Fibroblast of pulmonary artery (primary cell): ENCODE measurements at places on chromosomes 7 and 10.
A peak's percentile ranks its signal among the peaks of the same experiment; 100 is the strongest.

DNA sequence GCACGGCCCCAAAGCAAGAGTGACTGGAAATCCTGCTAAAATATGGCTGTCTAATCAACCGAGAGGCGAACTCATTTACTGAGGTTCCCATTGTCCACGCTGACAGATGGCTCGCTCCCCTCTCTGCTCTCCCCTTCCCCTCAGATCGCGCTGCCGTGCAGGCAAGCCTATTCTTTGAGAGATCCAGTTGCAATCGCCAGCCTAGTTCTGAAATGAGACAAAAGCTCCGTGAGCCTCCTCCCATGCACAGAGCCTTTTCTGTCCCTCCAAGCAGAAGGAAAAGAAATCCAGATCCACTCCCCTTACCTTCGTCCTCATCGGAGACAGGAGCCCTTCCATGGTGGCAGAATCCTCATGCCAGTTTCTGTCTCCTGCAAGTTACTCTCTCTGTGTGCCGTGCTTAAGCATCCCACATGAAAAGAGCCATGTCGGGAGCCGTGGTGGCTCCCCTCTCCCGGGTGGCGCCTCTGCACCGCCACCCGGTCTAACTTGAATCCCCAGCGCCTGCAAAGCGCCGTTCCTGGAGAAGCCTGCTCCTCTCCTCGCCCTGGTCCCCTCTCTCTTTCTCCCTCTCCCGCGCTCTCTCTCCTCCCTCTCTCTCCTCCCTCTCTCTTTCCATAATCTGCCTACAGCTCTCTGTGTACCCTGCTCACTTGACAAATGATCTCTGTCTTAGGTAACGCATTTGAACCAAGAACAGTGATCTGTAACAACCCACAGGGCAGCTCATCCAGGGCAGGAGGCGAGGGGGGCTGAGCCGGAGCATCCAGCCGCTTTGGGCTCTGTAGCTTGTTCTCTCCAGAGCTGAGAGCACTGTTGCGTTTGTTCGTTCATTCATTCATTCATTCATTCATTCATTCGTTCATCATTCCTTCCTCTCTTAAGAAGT lies 156.8 kb downstream of the FRMD4A start:
- no peak for DNase-seq

DNA sequence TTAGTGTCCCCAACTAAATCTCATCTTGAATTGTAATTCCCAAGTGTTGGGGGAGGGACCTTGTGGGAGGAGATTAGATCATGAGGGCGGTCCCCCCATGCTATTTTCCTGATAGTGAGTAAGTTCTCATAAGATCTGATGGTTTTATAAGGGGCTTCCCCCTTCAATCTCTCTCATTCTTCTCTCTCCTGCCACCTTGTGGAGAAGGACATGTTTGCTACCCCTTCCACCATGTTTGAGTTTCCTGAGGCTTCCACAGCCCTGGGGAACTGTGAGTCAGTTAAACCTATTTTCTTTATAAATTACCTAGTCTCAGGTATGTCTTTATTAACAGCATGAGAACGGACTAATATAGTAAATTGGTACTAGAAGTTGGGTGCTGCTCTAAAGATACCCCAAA lies 365.6 kb downstream of the ANKRD7 start:
- peak; percentile 0 for DNase-seq

- no peak for DNase-seq
Measured at GRCh38 chr7:13189668-13190067, 502.2 kb downstream of the ARL4A start.

DNA sequence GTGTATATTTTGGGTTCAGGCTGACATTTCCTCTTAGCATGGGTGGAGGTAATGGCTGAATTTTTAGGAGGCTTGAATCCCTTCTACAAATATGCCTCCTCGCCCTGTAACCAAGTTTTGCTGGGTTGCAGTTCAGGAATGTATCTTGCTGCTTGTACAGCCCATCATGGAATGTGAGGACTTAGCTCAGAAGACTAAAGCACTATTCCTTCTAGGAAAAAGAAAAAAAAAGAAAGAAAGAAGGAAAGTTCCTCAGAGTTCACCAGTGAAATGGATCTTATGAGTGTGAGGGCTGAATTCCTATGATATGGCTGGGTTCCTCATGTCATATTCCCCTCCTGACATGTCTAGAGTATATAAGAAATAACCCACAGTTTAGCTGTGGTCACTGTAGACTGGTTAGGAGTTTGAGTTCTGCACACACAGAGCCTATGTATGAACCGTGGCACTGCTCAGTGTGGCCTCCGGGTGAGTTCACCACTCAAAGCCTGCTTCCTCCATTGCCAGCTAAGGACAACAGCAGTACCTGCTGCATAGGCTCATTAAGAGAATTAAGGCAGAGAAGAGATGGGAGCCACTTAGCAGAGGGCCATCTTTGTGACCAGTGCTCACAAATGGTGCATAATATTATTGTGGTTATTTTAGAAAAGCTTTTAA lies 114.0 kb downstream of the TACC2 start:
- DNase-seq: no peak

- DNase-seq: peak; percentile 54
Measured at GRCh38 chr7:92567460-92567859, 22.7 kb downstream of the FAM133B start.

- peak; percentile 95 for DNase-seq
Measured at GRCh38 chr10:32139223-32140073, 83.2 kb upstream of the KIF5B start.

GRCh38 chr7:80017101-80017698 lies 117.4 kb upstream of the GNAI1 start:
- DNase-seq: no peak

DNA sequence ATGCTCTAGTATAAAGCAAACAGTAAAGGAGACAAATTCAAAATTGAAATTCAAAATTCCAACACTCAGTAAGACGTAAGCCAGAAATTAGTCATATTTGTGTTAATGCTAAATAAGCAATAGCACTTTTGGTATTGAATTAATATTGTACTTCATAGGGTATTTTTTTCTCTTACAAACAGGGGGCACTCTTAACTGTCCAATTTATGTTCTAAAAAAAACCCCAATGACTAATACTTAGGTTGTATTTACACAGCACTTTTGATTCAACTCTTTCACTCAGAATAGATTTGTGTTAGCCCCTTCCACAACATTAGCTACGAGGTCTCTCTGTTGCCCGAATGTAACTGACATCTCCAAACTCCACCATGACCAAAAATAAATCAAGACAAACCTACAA lies 284.9 kb upstream of the COBL start:
- no peak for DNase-seq

- DNase-seq: no peak
Measured at GRCh38 chr7:149443523-149443922, 17.3 kb downstream of the ZNF777 start.

GRCh38 chr10:3960496-3960895 lies 175.5 kb upstream of the KLF6 start:
- no peak for DNase-seq

GRCh38 chr10:103443475-103444185 lies 8.5 kb downstream of the CALHM2 start:
- DNase-seq: no peak

DNA sequence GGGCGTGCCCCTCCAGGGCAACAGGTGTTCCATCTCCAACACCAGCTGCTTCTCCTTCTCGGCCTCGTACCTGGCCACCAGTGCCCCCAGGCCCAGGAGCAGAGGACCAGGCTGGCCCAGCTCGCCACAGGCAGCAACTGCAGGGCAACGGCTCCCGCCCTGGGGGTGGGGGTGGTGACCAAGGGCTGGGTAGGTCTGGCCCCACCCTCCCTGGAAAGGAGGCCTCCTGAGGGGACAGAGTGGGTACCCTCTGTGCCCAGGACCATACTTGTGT lies 22.1 kb upstream of the DRGX start:
- no peak for DNase-seq

DNA sequence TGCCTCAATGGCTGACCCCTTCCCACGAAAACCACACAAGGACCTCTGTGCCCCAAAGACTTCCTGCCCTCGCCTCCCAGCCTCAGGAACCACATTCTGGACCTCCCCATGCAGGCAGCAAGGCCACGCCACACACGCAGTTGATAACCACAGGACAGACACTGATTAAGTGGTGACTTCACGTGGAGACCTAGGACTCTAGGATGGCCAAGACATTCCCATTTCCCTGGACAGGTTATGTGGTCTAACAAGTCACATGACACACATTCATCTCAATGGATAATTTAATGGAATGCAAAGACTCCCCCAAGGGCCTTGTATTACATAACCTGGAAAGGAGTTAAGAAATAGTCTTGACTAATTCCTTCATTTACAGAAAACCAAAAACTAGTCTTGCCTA lies 110.2 kb downstream of the LARP4B start:
- peak; percentile 55 for DNase-seq

GRCh38 chr7:16818732-16819131 lies 13.9 kb upstream of the AGR2 start:
- no peak for DNase-seq

GRCh38 chr10:50550291-50550839 lies 73.4 kb downstream of the SGMS1 start:
- peak; percentile 69 for DNase-seq

DNA sequence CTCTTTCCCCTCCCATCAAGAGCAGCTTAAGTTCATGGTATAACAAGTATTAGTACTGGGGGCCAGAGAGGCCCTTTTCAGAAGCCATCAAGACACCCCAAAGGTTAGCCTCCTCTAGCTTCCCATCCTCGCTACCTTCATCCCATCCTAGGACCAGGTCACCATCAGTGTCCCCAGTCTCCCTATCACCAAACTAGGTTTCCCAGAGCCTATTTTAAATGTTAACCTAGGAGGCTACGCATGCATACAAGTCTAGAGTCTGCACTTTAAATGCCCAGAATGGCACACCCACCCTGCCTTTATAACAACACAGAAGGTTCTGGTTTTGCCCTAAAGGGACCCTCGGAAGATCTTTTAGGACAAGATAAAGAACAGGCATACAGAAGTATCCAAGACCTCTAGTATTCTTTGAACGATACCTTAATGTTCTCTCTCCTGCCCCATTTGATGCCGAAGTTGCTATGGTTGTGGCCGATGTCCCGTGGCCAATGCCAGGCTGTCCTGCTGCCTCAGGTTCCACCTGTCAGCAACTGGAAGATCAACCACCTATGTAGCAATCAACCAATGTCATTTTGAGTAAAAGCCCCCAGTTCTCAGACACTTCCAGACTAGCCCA lies 2.2 kb downstream of the GPRIN2 start:
- DNase-seq: no peak
